Brain pericyte (primary cell): ENCODE measurements at places on chromosomes 1 and 21.

DNA sequence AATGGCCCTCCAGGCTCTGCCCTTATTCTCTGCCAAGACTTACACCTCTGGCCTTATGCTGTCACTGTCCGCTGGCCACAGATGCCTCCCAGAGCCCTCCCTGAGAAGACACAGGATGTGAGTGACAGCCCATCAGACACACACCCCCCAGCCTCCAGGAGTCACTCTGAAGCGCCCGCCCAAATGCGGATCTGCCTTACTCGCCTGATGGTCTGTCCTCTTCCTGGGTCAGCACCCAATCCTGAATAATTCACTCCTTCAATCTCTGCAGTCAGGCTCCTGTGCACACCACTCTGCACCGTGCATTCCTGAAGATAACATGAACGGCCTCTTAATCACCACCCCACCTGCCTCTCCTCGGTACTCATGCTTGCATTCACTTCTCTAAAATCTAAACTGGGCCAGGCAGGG lies 14.7 kb downstream of the CLSTN1 start:
- DNase-seq, result no peak

DNA sequence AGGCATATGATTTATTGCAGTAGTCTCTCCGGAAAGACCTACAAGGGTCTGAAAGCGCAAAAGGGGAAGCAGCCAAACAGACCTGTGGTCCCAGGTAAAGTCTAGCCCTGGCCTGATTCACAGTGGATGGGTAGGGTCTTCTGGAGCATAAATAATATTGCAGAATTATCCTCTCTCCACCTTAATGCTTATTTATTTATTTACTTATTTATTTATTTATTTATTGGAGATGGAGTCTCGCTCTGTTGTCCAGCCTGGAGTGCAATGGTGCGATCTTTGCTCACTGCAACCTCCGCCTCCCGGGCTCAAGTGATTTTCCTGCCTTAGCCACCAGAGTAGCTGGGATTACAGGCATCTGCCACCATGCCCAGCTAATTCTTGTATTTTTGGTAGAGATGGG lies 11.8 kb upstream of the KLHDC8A start:
- DNase-seq, result no peak

DNA sequence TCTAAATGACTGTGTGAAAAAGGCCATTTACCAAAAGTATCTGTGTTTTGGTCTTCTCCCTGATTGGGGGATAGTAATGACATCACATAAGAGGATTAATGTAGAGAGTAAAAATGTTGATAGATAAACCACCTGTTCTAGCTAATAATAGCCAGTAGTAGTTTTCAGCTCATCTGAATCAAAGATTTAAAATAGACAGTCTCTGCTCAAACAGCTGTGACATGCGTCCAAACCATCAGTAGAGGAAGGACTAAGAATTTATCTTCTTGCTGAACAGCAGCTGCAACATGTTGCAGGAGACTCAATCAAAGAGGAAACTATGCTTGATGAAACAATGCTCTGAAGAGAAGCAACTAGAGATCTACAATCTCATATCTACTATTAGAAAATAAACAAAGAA lies 21.4 kb downstream of the TMPRSS15 start:
- DNase-seq, result no peak

DNA sequence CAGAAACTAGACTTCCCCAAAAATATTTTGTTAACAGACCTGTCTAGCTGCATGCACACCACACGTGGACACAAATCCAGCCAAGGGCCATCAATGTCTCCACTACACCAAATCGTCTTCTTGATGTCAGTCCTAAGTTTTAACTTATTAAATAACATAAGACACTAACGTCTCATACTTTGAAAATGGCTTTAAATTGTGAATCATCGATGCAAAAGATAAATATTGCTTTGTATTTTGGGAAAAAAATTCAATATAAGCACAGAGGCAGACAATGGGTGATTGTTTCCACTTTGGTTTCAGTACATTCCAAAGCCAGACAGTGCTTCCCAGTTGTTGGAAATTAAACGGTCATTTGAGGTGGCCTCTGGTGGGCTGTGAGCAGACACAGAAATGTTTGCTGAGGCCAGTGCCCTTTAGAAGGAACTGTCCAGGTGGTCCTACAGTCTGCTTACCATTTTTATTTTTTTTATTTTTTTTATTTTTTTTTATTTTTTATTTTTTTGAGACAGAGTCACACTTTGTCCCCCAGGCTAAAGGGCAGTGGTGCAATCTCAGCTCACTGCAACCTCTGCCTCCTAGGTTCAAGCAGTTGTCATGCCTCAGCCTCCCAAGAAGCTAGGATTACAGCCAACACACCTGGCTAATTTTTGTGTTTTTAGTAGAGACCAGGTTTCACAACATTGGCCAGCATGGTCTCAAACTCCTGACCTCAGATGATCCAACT lies 1.8 kb upstream of the KIAA2013 start:
- DNase-seq, result no peak

- no peak for DNase-seq
Measured at GRCh38 chr1:182569939-182570610, 19.0 kb downstream of the RNASEL start.

- DNase-seq, result no peak
Measured at GRCh38 chr1:177547200-177547599, 376.4 kb downstream of the BRINP2 start.

DNA sequence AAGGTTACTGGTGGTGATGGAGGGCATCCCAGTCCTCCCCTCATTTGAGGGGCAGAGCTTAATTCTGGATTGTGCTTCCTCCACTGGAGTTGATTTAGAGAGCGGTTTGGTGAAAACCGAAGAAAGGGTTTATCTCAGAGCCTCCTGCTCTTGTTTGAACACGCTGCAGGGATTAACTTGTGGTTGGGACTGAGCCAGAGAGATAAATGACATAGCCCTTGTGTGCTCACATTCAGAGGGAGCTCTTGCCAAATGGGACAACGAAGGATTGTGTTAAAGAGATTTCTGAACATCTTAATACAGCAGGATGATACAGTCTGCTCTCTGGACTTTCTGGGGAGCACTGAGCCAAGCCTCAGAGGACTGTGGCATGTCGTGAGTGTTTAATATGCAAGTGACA lies 308.2 kb downstream of the DISC1 start:
- DNase-seq, result no peak

GRCh38 chr1:203544485-203544884 lies 50.5 kb downstream of the OPTC start:
- no peak for DNase-seq

GRCh38 chr1:168945870-168946269 lies 160.6 kb upstream of the ATP1B1 start:
- DNase-seq, result no peak

GRCh38 chr1:106908689-106909088 lies 147.8 kb upstream of the PRMT6 start:
- DNase-seq, result no peak

DNA sequence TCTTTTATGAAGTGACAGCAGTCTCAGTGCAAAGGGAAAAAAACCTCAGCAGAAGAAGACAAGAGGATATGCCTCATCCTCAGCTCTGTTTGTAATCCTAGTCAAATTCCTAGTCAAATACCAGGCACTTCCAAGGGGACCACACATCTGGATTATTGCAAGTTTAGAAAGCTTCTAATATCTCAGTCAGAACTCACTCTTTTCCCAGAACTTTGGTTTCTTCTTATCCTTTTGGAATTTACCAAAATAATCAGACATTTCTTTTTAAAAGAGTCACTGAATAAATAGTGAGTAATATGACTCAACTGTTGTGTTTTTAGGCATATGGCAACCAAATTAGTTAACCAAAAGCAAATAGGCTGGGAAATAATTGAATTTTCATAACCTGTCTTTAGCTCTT lies 47.8 kb downstream of the PRRX1 start:
- no peak for DNase-seq

DNA sequence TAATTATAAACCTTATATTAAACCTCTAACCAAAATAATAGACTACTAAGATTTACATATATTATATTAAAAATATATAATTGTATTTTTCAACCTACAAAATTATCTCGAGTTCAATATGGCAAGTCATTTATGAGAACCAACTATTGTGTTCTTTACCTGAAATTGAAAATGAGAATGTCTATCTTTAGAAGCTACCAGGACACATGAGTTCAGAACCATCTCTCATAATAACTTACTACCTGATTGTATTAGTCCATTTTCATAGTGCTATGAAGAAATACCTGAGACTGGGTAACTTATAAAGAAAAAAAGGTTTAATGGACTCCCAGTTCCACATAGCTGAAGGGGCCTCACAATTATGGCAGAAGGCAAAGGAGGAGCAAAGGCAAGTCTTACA lies 6.8 kb downstream of the HAO2 start:
- no peak for DNase-seq

DNA sequence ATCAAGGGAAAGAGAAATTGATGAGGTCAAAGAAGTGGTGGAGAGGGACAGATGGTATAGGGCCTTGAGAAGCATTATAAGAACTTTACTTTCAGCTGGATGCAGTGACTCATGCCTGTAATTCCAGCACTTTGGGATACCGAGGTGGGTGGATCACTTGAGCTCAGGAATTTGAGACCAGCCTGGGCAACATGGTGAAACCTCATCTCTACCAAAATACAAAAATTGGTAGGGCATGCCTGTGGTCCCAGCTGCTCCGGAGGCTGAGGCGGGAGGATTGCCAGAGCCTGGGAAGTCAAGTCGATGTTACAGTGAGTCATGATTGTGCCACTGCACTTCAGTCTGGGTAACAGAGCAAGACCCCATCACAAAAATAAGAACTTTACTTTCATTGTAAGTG lies 5.7 kb downstream of the TMEM50A start:
- no peak for DNase-seq

- no peak for DNase-seq
Measured at GRCh38 chr1:201706109-201706508, 122.8 kb upstream of the IPO9 start.

- DNase-seq, result no peak
Measured at GRCh38 chr21:37865156-37865555, 51.1 kb downstream of the KCNJ6 start.

- no peak for DNase-seq
Measured at GRCh38 chr1:82879701-82880305, 1079.1 kb downstream of the ADGRL2 start.

- no peak for DNase-seq
Measured at GRCh38 chr1:229597877-229598276, 28.0 kb downstream of the TAF5L start.

GRCh38 chr1:156525071-156525501 lies 24.5 kb upstream of the MEF2D start:
- no peak for DNase-seq

DNA sequence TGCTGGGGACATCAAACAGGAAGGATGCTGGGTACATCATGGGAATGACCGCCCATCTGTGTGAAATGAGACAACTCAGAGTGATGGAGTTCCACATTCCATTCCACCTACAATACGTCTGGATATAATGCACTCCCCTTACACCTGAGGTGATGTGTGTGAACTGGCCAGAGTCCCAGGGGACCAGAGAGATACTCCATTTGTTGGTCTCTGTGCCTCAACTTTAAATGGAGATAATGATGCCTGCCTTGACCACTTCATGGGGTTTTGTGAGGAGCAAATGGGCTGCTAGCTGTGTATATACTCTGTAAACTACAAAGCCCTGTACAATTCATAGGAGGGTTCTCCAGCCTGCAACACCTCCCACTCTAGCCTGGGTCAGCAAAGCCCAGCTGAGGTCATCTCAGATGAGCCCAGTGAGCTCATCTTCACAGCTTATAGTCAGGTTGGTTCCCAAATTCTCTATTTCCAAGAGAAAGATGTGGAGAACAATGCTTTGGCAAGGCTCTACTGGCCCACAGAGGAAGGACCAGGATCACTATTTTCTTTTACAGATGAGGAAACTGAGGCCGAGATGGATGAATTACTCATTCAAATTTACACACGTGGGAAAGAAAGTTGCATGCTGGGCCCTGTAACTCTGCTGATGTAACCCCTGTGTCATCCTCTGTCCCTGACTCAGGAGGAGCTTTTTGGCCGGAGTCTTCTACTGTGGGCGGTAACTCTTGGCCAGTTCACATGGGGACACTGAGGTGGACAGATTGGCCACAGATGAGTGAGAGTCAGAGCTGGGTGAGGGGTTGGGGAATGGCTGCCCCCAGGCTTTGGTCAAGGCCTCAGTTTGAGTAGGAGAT lies 105.6 kb upstream of the GCLM start:
- no peak for DNase-seq

DNA sequence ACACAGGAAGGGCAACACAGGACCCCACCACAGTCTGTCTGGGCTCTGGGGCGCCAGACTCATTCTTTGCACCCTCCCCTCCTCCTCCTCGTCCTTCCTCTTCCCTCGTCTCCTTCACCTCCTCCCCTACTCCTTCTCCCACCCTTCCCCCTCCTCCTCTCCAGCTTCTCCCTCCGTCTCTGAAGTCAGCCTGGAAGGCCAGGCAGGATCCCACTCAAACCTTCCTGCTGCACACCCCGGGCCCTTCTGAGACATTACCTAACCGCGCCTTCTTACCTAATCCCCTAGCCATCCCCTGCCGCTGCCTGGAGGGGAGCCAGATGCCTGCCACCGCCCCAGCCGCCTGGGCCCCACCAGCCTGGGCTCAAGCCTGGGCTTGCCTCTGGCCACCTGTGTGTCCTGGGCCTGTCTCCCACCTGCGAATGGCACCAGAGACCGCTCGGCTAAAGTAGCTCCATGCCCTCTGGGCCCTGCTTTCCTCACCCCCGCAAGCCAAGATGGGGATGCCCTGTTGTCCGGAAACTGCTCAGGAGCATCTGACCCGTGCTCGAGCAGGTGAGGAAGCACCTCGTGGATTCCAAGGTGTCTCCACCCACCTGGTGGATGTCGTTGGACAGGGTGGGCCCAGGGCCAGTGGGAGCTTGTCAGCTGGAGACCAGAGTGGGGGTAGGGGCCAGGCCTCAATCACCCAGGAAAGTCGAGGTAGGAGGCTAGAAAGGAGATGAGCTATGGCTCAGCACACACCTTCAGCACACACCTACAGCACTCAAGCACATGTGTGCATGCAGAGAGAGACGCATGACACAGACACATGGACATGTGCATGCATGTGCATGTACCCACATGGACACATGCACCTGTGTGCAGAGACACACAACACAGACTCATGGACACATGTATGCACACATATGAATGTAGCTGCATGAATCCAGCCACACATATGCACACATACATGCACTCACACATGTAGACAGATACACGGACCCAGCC lies 31.9 kb downstream of the WNT9A start:
- DNase-seq, result no peak
